RPMI8226 (cell line): ENCODE measurements at places on chromosomes 7 and 10.

DNA sequence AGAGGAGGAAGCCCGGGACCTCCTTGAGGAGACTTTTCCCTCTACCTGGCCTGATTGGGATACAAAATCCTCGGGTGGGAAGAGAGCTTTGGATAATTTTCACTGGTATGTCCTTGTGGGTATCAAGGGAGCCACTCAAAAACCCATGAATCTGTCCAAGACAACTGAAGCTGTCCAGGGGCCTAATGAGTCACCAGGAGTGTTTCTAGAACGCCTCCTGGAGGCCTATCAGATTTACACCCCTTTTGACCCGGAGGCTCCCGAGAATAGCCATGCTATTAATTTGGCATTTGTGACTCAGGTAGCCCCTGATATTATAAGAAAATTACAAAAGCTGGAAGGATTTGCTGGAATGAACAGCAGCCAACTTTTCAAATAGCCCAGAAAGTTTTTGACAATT, 38.6 kb downstream of the ZNF25 start:
- no peak for DNase-seq

DNA sequence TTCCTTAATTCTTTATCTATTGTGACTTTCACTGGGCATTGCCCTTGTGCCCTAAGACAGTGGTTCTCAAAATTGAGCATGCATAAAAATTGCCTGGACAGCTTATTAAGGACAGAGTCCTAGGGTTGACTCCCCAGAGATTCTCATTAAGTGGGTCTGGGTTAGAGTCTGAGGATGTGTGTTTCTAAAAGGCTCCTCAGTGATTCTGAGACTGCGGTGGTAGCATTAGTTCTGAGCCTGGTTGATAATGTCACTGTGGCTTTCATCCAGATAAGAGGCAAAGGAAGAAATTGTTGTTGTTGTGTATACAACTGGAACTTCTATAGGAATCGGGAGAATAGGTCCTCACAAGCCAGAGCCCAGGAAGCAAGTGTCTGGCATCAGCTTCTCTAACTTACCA, 1.3 kb downstream of the IFIT2 start:
- no peak for DNase-seq

- no peak for DNase-seq
Measured at GRCh38 chr10:76436401-76436811, 1005.0 kb downstream of the LRMDA start.

DNA sequence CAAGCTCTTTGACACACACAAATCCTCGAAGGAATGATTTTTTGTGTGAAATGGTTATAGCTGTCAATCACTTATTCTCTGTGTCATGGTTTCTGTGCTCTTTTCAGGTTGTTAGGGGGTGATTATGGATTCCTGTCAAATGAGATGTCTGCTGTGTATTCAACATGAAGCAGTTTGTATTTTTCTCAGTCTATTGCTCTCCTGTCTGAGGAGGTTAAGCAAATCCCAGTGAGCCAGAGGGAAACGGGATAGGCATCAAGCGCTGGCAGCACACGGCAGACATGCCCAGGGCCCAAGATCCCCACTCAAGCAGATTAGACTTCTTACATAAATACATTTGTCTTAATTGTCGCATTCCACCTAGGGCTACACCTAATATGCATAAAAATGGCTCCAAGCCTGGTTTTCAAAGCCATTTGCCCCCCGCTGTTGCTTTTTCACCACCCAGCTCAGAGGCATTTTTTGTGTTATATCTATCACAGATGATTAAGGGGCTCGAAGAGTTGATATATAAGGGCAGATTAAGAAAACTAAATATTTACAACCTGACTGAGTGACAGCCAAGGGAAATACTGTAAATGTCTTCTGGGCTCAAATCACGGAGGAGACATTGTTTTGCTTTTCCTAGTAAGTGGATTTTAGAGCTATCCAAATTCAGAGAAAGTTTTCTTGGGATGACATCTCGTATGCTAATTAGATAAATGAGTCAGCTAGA, 192.7 kb upstream of the LRGUK start:
- DNase-seq, result no peak

DNA sequence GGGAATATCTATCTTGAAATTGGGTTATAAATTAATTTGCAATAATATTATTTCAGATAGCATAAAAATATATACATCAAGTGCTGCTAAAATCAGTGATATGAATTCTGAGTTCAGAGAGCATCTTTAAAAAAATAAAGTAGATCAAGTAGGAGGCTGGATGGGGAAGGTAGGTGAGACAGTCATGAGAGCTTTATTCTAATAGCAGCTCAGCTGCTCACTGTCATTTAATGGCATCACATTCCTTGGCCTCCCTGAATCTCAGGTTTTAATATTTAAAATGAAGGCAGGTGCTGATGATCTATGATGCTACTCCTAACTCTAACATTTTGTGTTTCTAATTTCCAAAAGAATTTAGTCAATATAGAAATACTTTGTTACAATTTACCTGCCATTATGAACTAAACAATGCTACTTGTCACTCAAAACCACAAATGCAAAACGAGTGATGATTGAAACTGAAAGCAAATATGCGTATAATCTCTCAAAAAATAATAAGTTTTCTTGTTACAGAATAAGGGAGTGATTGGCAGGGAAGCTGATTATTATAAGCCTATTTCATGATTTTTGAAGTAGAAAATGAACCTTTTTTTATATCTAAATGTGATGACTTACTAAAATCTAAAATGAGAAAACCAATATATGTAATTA, 147.6 kb upstream of the CSTF2T start:
- no peak for DNase-seq

GRCh38 chr7:28551331-28551730, 139.0 kb downstream of the CREB5 start:
- no peak for DNase-seq

- no peak for DNase-seq
Measured at GRCh38 chr10:91592266-91592975, 40.5 kb downstream of the PPP1R3C start.

DNA sequence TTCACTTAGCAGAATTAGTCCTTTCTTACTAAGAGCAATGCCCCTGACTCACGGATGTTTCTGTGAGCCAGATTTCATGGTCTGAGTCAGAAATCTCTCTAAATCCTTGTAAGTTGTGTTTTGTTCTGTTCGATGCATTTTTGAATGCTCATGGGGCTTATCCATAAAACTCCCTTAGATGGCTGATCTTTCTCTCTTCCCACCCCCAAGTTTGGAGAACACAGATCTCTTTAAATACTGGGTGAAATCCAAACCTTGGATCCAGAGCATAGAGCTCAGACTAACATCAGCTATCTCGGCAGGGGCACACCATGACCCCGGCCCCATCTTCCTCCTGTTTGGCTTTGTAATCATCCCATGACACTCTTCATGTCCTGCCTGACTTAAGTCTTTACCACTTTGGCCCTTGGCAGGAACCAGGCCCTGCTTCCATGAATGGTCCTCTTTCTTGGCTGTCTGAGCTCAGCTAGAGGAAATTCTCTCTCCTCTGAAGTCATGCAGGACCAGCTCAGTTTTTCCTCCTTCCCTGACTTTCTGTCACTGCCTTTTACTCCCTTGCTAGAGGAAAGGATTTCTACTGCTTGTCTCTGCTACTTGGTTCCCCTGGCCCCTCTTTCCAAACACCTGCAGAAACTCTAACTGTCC, 120.4 kb upstream of the RAB11FIP2 start:
- DNase-seq, result no peak

- no peak for DNase-seq
Measured at GRCh38 chr7:70210936-70211310, 612.6 kb downstream of the AUTS2 start.

DNA sequence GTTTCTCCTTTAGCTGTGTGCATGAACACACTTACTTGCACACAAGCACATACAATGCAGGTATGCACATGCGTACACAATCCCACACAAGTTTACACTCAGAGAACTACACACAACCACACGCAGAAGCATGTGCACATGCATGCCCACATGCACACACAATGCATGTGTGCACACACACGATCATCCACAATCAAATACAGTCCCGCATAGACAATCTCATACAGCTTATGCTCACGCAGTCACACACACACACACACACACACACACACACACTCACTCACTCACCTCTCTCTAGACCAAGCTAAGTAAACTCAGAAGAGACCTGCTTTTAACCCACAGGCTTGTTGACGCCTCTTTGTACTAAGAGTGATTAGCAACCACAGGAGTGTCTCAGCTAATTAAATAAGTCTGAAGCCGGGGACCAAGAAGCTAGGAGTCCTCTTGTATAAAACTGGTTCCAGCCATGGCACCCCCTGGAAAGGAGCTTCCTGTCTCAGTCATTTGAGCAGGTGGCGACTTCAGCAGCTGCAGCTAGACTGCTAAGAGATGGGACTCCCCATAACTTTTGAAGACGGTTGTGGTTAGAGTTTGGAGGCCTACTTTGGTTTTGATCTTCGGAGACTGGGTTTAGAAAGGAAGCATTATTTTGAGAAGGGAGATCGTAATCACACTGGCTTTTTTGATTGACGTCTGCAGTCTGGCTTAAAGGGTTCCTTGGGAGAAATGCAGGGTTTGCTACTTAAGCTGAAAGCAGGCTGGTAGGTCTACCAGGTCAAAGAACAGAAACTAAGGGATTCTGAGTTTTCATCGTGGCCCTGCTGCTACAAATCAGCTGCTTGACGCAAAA, 82.3 kb upstream of the ADRB1 start:
- DNase-seq, result no peak

- no peak for DNase-seq
Measured at GRCh38 chr7:44390701-44391100, 65.3 kb upstream of the CAMK2B start.

- no peak for DNase-seq
Measured at GRCh38 chr7:26321435-26321834, 29.8 kb downstream of the SNX10 start.

GRCh38 chr10:3779158-3779741, 5.8 kb downstream of the KLF6 start:
- no peak for DNase-seq

DNA sequence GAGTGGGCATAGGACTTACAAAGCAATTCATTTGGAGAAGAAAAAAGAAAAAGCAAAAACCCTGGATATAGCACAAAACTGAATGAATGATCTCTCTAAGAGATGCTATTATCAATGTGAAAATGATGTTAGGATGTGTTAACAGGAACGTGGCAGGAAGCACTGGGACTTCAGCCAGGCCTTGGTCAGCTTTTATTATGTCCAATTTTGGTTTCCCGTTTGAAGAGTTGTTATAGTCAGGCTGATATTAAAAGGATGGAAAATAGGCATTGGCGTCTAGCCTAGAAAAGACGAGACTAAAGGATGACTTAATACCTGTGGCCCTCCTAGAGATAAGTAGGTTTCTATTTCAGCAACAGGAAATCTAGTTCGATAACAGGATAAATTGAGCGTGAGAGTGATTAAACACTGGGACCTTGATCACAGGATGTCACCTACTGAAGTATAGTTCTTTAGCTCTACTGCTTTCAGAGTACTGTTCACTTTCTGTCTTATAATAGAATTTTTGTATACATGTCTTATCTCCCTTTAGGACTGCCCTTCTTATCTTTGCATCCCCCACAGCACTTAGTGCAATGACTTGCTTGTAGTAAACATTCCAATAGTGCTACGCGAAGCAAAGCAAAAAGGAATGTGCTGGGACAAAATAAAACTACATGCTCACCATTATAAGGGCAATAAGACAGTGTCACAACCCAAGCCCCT, 99.8 kb upstream of the AGBL3 start:
- no peak for DNase-seq

DNA sequence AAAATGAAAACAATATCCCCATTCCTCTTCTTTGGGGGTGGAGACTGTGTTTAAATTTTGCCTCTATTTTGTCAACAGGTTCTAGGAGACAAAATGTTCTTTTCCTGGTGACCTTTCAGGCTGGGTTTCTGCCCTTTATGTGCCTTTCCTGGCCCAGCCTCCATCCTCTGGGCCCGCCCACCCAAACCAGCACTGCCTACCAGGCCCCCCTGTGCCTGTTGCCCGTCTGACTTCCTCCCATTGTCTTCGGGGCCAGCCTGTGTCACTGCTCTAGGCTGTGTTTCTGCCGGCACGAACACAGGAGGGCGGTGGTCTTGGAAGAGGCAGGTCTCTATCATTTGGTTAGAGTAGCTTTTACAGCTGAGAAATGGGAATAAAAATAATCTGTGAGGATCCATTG, 13.9 kb downstream of the TSPAN14 start:
- no peak for DNase-seq

- peak; percentile 46 for DNase-seq
Measured at GRCh38 chr7:28626624-28627262, 214.4 kb downstream of the CREB5 start.

DNA sequence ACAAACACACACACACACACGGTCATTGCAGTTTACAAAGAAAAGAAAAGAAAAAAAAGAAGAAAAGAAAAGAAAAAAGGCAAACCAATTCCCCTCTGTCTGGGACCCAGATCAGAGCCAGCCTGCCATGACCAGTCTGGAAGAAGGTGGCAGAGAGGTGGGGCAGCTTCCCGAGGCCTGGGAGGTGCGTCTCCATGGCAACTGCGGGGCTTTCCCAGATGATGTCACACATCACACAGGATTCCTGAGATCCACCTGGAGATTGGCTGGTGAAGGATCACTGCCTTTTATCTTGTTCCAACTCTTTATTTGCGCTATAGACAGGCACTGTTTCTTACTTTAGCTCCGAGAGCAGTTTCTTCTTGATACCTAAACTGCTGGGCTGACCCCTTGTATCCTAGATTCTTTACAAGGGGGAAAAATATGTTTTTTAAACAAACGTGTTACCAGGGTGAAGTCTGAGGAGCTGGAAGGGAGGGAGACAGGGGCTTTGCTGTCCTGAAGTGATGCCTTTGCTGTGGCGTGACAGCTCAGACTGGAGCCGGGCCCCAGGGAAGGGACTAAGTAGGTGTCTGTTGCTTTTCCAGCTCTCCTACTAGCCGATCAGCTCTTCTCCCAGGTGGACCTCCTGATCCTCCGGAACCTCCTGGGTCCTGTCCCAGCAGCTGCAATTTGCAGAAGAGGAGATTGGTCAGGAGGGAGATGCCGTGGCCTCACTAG, 298.5 kb downstream of the KLF6 start:
- no peak for DNase-seq

DNA sequence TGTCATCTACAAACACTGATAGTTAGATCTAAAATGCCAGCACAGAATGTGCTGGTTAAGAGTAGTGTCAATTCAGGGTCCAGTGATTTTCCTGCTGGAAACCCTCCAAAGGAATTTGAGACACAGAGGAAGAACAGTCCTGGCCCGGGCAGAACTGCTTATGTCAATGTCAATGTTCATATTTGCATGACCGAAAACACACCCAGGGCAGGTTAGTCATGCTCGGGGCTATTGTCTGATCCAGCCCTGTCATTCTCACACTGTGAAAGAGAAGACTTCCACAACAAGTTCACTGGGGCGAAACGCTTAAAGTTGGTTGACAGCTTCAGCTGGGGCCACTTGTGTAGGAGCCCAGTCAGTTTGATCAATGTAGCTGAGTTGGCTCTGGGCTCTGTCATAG, 139.3 kb downstream of the C1GALT1 start:
- no peak for DNase-seq

DNA sequence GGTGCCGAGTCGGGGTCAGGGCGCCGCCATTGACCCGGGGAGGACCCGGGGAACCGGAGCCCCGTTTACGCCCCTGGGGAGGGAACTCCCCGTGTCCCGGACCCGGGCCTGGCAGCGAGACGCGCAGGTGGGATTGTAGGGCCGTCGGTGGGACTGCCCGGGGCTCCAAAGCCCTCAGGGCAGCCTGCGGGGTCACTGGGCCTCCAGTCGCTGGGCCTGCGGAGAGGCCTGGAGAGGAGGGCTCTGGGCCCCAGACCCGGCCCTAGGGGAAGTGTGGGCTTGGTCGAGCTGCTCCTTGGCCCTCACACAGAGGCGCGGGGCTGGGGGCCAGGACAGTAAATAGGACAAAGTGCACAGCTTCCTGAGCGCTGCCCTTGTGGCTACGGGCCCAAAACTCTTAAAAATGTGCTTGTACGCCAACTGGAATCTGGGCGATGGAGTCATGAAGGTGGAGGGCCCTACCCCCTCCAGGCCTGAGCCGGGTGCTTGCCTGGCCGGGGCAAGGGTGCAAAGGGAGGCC, 657 bp downstream of the ECHDC3 start:
- DNase-seq, result no peak
